Small intestine (tissue), 16 donors: ENCODE measurements at places on chromosomes 12 and 14. TPM values are rescaled to one million over a fixed set of nuclear protein-coding genes. Genes with fewer than 3 reads are reported as not detected.
A peak's percentile ranks its signal among the peaks of the same experiment; 100 is the strongest.

PTPRQ gene
- polyA plus RNA-seq: not detected

PLA2G1B gene
- polyA plus RNA-seq: 19.9 TPM

SMOC1 gene
- 3.5 TPM for polyA plus RNA-seq

WNT1 gene
- not detected for polyA plus RNA-seq

C12orf56 gene
- 0.04 TPM for polyA plus RNA-seq

ZNF740 gene
- 4.9 TPM for polyA plus RNA-seq

IGF1 gene
- polyA plus RNA-seq: not detected

C14orf39 gene
- not detected for polyA plus RNA-seq

PITPNM2 gene
- 2.9 TPM for polyA plus RNA-seq

SLC2A3 gene
- 7.7 TPM for polyA plus RNA-seq

PTMS gene
- polyA plus RNA-seq: 85.9 TPM

DNA sequence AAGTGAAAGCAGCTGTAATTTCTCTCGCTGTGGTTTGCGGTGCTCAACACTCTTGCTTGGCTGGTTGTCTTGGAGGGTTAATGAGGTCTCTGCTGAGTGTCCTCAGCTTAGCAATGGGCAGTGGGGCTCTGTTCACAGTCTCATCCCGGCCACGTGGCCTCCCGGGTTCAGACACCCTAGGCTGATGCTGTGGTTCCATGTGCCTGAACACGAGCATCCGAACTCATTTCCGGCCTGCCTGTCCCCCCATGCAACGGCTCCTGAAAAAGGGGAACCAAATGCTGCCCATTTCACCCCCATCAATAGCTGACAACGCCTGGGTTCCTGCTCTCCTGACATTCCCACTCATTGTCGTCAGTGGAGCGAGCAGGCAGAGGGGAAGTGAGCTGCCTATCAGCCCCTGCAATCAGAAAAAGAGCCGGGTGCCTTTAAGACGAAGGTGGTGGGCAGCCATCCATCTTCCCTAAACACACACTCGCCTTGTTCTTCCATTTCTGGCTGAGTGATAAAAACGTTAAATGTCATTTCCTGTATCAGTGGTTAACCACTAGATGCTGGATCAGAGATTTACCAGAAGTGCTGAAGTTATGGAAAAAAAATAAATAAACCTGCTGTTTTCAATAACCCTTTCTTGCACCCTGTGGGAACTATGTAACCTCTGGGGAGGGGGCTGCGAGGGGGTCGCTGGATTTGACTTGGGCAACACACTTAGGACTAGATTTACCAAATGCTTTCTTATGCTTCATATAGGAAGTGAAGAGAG, 60.3 kb upstream of the BCL2L14 start:
- DNase-seq: no peak
- H3K4me1 ChIP-seq: no peaks in the 10 kb centered on the region
- H3K27me3 ChIP-seq: no peaks in the 10 kb centered on the region

DNA sequence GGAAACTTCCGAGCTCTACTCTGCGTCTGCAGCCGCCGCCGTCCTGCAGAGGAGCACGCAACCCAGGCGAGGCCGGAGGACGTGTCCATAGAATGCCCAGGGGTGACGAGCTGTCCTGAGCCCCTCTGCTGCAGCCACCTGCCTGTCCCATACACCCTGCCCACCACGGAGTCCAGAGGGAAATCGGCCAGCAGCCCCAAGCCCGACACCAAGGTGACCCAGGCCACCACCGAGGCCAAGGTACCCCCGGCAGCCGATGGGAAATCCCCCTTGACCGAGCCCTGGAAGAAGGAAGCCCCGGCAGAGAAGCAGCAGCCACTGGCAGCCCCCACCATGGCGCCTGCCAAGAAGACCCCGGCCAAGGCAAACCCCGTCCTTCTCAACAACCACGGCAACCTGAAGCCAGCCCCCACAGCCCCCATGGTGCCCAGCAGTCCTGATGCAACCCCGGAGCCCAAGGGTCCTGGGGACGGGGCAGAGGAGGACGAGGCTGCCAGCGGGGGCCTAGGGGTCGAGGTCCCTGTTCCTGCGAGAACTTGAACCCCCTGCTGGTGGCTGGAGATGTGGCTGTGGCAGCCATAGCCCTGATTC, 128.7 kb upstream of the C14orf180 start:
- H3K4me3 ChIP-seq: no peak overlapping the region
- no peaks in the 10 kb centered on the region for H3K27me3 ChIP-seq
- H3K4me1 ChIP-seq: no peaks in the 10 kb centered on the region
- no peaks in the 10 kb centered on the region for H3K36me3 ChIP-seq
- H3K27ac ChIP-seq: no peak overlapping the region
- DNase-seq: no peak

DNA sequence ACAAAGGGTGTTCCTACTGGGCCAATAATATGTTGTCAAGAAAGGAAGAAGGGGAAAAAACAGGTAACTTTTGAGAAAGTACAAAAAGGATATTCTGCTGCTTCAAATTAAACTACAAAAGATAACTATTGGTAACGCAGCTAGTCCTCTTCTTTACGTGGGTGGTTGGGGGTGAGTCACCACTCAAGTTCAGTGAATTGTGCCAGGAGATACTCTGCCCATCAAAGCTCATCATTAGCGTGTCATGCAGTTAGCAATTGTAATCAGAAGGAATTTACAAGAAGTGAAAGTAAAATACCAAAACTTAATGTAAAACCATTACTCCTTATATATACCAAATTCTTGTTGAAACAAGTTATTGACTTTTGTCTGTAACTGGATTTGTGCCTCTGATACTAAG, 342.0 kb downstream of the NPAS3 start:
- H3K27ac ChIP-seq: no peak overlapping the region
- DNase-seq: no peak
- no peak overlapping the region for H3K4me3 ChIP-seq
- no peaks in the 10 kb centered on the region for H3K27me3 ChIP-seq
- no peaks in the 10 kb centered on the region for H3K4me1 ChIP-seq

DNA sequence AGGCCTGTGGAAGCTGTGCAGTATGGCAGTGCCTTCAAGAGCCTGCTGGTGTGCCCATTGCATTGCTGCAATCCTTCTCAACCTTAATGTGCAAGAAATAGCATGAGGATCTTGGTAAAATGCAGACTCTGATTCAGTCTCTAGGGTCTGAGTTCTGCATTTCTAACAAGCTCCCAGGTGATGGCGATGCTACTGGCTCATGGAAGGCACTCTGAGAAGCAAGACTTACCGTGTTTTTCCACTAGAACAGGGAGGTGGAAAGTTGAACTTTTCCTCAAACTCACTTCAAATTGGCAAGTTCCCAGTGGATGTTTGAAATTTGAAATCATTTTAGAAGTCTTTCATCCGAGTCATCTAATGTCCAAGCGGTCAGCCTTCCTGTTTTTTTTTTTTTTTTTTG, 55.5 kb downstream of the MYRFL start:
- peaks cover 5% of the 10 kb centered on the region for H3K36me3 ChIP-seq
- no peak for DNase-seq
- H3K4me3 ChIP-seq: no peak overlapping the region
- H3K4me1 ChIP-seq: no peaks in the 10 kb centered on the region
- no peak overlapping the region for H3K27ac ChIP-seq

- H3K4me3 ChIP-seq: no peak overlapping the region
- no peak overlapping the region for H3K27ac ChIP-seq
- H3K27me3 ChIP-seq: no peaks in the 10 kb centered on the region
Measured at GRCh38 chr12:5623411-5623810, 191.5 kb downstream of the NTF3 start.

DNA sequence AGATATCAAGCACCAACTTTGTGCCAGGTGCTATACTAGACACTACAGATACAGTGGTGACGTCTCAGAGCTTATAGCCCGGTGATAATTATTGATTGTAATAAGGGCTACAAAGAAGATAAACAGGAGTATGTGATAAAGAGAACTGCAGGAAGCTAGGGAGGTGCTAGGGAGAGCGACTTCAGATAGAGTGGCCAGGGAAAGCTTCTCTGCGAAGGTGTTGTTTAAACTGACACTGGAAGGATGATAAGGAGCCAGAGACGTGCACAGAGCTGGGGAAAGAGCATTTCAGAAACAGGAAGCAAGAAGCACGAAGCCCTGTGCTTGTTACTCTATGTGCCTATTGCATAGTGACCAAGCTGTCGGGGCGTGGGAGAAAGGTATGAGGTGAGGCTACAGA, 48.1 kb upstream of the OTX2 start:
- DNase-seq: peak; percentile 64
- H3K4me1 ChIP-seq: peaks cover 12% of the 10 kb centered on the region
- H3K27ac ChIP-seq: peak overlapping the region; percentile 49

- no peak overlapping the region for H3K27ac ChIP-seq
- no peak overlapping the region for H3K4me3 ChIP-seq
- no peaks in the 10 kb centered on the region for H3K36me3 ChIP-seq
- no peaks in the 10 kb centered on the region for H3K27me3 ChIP-seq
- no peaks in the 10 kb centered on the region for H3K4me1 ChIP-seq
- no peak for DNase-seq
Measured at GRCh38 chr14:80385336-80385735, 174.0 kb upstream of the DIO2 start.

- no peaks in the 10 kb centered on the region for H3K36me3 ChIP-seq
- H3K27ac ChIP-seq: no peak overlapping the region
- H3K4me1 ChIP-seq: no peaks in the 10 kb centered on the region
- H3K4me3 ChIP-seq: no peak overlapping the region
- no peaks in the 10 kb centered on the region for H3K27me3 ChIP-seq
Measured at GRCh38 chr14:97233319-97233985, 436.3 kb downstream of the VRK1 start.

DNA sequence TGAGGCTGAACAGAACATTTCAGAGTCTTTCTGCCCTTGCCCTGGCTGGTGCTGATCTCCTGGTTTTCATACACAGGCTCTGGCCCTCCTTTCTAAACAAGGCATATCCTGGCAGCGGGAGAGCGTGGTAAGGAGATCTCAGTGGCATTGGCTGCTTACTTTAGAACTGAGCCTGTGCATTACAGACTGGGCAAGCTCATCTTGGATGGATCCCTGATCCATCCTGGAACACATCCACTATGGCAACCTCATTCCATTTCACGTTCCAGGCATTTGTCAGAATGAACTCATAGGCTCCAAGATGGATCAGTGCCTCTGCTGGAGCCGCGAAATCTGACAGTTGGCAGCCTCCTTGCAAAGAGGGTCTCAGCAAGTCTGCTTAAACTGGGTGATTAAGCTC, 224.5 kb upstream of the PELI2 start:
- no peak overlapping the region for H3K4me3 ChIP-seq
- peaks cover 4% of the 10 kb centered on the region for H3K4me1 ChIP-seq
- no peak for DNase-seq

GRCh38 chr14:77485901-77486678, 12.5 kb downstream of the ISM2 start:
- H3K27ac ChIP-seq: no peak overlapping the region
- no peak for DNase-seq
- H3K36me3 ChIP-seq: no peaks in the 10 kb centered on the region
- no peaks in the 10 kb centered on the region for H3K4me1 ChIP-seq

DNA sequence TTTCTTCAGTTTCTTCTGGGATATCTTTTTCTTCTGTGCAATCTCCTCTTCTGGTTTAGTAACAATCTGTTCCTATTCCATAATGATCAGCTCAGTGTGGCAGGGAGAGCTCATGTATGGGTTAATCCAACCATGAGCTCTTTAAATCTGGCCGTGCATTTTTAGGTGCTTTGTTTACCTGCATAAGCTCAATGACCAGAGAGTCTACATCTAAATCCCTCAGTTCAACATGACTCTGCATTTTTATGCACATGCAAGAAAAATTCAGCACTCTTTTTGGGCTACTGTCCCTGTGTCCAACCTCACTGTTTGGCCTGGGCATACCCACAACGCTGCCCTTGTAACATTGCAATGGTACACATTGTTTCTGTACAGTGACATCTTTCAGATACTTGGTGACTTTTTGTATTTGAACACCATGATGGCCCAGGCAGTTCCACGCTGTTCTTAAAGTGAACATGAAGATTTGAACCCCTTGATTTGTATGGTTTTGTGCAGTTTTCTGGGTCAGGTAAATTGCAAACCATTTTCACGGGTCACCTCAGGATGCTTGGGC, 243.3 kb upstream of the SRRM4 start:
- H3K4me1 ChIP-seq: no peaks in the 10 kb centered on the region
- no peaks in the 10 kb centered on the region for H3K27me3 ChIP-seq
- no peak overlapping the region for H3K27ac ChIP-seq

DNA sequence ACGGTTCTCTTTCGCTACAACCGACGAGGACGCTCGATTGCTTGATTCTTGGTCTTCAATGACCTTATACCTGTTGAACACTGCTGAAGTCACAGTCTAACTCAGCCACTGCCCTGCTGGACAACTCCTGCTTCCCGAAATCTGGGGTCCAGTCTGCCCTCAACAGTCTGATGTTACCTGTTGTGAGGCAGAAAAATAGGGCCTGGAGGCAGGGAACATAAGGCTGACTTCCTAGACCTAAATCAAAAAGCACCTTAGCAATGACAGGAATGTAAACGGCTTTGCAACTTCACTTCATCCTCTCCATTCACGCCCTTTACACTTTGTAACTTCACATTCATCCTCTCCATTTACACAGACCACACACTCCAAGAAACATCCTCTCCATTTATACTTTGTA, 597 bp upstream of the GLTP start:
- H3K4me3 ChIP-seq: peak overlapping the region; percentile 88
- H3K27me3 ChIP-seq: no peaks in the 10 kb centered on the region
- DNase-seq: peak; percentile 20
- no peaks in the 10 kb centered on the region for H3K4me1 ChIP-seq
- H3K36me3 ChIP-seq: no peaks in the 10 kb centered on the region

- H3K27me3 ChIP-seq: no peaks in the 10 kb centered on the region
- H3K36me3 ChIP-seq: no peaks in the 10 kb centered on the region
- peak; percentile 48 for DNase-seq
- H3K4me3 ChIP-seq: no peak overlapping the region
- no peak overlapping the region for H3K27ac ChIP-seq
- H3K4me1 ChIP-seq: no peaks in the 10 kb centered on the region
Measured at GRCh38 chr12:74890237-74890599, 319.4 kb downstream of the KCNC2 start.

DNA sequence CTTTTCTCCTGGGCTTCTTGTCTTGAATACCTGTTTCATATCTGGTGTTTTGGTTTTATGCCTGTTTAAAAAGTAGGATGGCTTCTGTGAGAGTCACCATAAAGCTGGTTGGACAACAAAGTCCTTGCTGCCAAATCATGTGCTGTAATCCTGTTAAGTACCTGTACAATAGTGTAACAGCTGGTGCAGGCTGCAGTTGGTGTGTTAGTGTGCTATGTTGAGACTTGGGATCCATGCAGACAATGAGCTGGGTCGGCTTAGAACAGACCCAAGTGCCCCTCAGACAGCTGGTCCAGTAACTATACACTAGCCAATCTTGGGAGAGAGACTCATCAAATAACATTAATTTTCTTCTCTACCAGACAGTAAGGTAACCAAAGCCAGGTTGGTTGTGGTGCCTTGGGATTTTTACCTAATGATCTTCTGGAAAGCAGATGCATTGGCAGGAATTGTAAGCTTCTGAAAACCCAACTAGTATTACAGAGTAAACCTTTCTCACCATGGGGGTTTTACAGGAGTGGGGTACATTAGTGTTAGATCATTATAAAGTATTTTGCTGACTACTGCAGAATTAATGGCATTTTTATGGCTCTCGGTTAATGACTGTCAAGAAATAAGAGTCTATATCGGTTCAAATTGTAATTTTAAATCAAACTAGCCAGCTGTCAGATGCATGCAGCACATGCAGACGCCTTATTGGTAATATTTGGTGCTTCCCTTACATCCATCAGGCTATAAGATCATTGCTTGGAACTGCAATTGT, 231.2 kb downstream of the PDZRN4 start:
- no peak overlapping the region for H3K4me3 ChIP-seq
- H3K36me3 ChIP-seq: no peaks in the 10 kb centered on the region
- no peak overlapping the region for H3K27ac ChIP-seq
